SW 1271 (cell line): ENCODE measurements at places on chromosomes 1 and 21.

DNA sequence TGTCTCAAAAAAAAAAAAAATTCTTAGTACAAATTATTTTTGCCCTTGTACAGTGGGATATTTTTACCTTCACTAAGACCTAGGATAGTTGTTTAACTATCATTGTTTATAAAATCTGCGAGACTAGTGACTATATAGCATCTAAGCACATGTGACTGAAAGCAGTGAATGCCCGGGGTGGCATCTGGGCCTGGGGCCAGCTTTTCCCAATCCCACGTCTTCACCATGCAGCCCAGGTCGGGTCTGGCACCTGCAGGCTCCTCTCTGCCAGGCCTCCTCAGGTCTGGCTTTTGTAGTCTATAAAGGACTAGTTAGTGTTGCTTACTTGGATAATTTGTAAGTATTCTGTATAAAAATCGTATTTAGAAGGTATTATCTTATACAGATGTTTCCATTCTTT lies 40.8 kb downstream of the CBS start:
- DNase-seq, result no peak

- no peak for DNase-seq
Measured at GRCh38 chr21:35036465-35037383, 12.4 kb downstream of the RUNX1 start.

- DNase-seq, result no peak
Measured at GRCh38 chr1:184393962-184394361, 7.1 kb downstream of the C1orf21 start.

- DNase-seq, result no peak
Measured at GRCh38 chr1:221736714-221737113, 5.2 kb downstream of the DUSP10 start.

DNA sequence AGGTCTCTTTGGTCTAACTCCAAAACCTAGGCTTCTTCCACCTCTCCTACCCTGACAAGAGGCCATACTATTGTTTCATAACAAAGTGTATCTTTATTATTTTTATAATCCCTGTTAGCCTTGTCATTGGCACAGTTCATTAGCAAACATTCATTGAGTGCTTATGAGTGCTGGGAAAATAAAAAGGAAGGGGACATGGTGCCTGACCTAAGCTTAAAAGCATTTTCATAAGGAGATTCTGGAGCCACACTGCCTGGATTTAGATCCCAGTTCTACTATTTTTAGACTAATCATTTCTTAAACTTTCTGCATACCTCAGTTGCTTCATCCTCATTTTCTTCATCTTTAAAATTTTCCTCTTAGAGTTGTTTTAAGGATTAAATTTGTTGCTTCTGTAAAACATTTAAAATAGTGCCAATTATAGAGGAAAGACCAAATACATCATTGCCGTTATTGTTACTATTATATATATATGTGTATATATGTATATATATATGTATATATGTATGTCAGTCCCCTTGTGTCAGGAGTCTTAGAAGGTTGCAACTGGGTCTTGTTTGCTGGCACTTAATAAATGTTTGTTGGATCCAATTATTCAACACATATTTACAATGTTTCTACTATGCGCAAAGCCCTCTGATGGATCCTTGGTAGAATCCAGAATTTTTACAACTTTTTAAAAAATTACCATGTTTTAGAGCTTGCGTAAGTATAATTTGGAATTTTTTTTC lies 250.9 kb upstream of the SGIP1 start:
- DNase-seq, result no peak

GRCh38 chr1:31007462-31007991 lies 58.0 kb downstream of the PUM1 start:
- DNase-seq, result no peak

DNA sequence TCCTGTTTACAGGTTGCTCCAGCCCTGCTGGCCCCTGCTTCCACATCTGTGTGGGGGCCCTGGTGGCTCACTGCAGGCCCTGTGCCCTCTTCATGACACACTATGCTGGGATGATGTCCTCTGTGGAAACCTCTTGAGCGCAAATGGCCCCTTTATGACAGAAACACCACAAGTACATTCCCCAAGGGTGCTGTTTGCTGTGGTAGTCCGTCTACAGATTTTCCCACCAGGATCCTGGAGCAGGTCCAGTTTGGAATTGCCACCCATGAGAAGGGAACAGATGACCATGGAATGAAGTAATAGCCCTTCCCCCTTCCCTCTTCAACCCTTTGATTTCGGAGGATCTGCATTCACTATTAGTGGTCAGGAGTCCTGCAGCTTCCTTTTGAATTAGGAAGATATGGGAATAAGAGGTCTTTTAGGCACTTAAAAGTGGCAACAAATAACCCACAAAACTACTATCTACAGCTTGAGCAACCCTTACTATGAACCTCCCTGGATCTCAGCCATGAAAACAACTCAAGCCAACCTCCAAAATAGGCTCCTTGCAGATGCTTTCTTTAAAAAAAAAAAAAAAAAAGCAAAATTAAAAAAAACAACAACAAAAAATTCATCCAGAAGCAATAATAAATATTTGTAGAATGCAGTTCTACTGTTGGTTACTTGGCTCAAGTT lies 121.9 kb upstream of the TSPAN2 start:
- DNase-seq, result no peak

- no peak for DNase-seq
Measured at GRCh38 chr1:87730274-87731216, 401.9 kb downstream of the LMO4 start.

- no peak for DNase-seq
Measured at GRCh38 chr1:55334160-55334559, 119.0 kb upstream of the USP24 start.

DNA sequence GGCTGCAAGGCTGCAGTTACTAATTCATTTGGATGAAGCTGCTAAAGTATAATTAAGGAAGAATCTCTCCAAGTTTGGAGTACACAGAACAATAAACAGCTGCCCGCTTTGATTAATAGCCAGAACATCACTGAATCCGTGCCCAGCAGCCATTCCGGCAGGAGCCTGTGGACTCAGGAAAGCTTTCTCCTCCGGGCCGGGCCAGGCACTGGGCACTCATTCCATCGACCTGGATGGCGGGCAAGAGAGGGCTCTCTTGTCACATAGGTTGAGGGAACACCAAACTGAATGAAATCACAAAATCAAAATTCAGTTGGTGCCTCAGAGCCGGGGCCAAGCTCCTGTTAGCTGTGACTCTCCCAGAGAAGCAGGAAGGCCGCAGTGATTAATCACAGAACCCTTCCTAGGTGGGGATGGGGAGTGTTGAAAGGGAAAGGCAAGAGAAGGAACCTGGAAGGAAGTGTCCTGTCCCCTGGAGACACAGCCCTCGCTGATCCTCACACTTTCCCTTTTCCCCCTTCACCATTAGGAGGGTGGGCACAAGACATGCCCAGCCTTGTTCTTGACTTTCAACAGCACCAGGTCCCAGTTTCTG lies 306.7 kb downstream of the NPHP4 start:
- DNase-seq, result no peak

DNA sequence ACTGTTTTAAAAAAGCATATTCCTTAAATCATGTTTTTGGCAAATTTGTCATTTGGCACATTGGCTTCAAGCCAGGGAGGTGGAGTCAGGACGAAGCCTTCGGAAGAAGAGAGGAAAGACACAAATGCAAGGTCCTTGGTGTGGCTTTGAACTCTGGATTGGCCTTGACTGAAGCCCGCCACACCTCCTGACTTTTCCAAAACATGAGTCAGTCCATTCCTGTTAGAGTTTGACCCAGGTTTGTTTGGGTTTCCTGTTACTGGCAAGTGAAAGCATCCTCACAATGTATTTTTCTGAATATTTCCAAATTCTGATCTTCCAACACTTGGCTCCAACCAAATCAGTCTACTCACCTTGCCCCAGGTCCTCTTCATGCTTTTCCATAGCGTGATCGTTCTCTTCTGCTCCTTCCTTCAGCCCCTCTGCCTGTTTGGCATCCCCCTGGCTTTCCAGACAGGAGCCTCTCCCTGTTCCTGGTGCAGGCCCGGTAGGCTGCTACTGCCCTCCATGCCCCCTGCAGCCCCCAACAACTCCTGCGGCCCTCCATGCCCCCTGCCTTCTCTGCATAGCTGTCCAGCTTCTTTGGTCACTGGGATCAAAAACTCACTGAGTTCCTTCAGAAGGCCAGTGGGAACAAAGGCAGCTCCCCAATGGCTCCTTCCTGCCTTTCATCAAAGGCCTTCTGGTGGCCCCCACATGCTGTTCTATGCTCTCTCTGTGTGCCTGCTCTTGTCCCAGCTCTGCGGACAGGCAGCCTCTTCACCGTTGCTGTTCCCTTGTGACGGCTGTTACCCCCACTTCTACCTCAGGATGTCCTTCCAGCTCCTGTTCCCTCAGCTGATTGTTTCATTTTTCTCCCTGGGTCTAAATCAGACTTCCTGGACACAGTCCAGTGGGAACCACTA lies 30.4 kb upstream of the SLC30A1 start:
- DNase-seq, result no peak

DNA sequence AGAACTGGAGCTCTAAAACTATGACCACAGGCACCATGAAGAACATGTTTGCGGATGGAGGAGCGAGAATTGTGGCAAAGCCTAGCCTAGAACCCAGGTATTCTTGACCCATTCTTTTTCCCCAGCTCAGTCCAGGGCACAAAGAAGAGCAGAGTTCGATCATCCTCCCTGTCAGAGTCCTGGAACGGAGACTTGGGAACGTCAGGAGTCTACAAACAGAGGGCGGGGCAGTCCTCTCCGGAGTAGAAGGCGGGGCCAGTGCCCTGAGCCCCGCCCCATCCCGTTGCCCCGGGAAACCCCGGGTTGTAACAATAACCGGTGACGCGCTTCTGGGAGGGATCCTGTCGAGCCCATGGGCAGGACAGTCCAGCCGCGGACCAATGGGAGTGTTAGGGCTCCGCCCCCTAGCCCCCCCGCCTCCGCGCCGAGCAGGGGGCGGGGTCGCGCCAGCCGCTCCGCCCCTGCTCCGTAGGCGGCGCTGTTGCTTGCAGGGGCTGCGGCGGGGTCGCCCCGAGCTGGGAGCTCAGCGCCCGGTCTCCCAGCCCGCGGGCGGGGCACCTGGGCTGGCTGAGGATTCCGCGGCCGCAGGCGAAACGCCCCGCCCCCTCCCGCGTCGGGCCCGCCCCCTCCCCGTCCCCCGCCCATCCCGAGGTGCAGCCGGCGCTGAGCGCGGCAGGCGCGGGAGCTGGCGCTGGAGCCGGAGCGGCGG lies at the start of gene FOXO6:
FOXO6 (plus strand) TSS at position 649 of the 709 bp plus-strand sequence.
- peak; percentile 91 for DNase-seq

DNA sequence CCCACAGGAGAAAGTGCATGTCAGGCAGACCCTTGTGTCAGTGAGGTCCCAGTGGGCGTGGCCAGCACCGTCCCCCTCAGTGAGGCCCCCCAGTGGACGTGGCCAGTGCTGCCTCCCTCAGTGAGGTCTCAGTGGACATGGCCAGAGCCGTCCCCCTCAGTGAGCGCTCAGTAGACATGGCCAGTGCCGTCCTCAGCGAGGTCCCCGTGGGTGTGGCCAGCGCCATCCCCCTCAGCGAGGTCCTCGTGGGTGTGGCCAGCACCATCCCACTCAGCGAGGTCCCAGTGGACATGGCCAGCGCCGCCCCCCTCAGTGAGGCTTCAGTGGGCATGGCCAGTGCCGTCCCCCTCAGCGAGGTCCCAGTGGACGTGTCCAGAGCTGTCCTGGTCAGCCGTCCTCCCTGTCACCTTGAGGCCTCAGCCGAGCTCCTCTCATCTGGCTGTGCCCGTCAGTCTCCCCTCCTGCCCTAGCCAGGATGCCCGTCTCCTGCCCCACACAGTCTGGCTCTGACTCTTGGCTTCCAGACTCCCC lies 35.5 kb downstream of the PDE9A start:
- DNase-seq, result no peak

- DNase-seq, result no peak
Measured at GRCh38 chr1:66637146-66637545, 103.2 kb downstream of the SGIP1 start.

- DNase-seq, result no peak
Measured at GRCh38 chr21:45243603-45244002, 44.1 kb downstream of the POFUT2 start.

- no peak for DNase-seq
Measured at GRCh38 chr1:27868932-27869718, 3.2 kb upstream of the THEMIS2 start.

- DNase-seq, result no peak
Measured at GRCh38 chr1:184891440-184891839, 82.9 kb downstream of the NIBAN1 start.

GRCh38 chr21:45938811-45939520 lies 42.6 kb upstream of the COL6A1 start:
- no peak for DNase-seq

DNA sequence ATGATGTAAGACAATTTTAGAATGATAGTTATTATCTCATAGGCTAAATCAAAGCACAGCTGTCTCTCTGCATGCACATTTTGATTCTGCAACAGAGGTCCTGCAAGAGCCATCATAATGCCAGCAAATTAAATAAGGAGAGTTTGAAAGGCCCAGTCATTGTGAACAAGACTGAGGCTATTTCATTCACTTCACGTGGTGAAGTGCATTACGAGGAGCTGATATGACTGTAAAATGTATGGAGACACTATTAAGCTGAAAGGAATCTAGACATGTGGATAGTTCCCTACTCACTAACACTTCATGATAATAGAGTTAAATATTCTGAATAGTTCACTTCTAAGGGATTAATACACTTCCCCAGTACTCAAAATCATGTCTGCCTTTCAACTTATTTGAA lies 299.0 kb downstream of the SMYD3 start:
- no peak for DNase-seq

GRCh38 chr1:48903291-48903690 lies 126.6 kb upstream of the BEND5 start:
- DNase-seq, result no peak

DNA sequence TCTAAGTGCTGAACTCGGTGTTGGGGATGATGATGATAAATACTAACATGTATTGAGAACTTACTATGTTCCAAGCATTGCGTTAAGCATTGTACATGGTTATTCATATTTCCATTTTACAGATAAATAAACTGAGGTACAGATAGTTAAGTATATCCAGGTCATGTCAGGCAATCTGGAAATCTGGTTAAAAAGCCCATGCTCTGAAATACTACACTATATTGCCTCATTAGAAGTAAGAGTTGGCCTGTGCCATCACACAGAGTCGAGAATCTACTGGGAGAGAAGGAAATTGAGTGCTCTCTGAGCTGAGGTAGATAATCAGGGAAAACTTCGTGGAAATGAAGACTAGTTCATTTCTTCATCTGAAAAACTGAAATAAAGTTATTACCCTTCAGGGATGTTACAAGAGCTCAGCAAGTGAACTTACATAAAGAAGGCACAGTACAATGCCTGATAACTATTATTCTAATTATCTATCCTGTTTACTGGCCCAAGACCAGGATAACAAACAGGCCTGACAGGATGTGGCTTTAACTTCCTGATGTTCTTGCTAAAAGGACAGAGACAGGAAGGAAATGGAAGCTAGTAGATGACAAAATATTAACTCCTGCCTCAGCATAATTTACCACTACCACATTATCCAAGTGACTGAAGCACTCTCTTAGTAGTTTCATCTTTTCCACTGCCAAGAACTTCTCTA lies 85.6 kb downstream of the EPS15 start:
- DNase-seq, result no peak

- no peak for DNase-seq
Measured at GRCh38 chr1:202311875-202312635, 29.7 kb downstream of the UBE2T start.
